ENCODE measurements at places on chromosomes 16 and 17.

DNA sequence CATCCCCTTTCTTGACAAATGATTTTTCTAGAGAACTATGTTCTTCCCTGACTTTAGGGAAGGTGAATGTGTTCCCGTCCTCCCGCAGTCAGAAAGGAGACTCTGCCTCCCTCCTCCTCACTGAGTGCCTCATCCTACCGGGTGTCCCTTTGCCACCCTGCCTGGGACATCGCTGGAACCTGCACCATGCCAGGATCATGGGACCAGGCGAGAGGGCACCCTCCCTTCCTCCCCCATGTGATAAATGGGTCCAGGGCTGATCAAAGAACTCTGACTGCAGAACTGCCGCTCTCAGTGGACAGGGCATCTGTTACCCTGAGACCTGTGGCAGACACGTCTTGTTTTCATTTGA is 7.4 kb downstream of the NAT9 start:
- no peak for ATAC-seq

- no peak for ATAC-seq
These were observed 17.1 kb downstream of the MYO1C start for GRCh38 chr17:1475321-1475854.

- no peak for ATAC-seq
These were observed 53.9 kb downstream of the USP22 start for GRCh38 chr17:20988896-20989295.

DNA sequence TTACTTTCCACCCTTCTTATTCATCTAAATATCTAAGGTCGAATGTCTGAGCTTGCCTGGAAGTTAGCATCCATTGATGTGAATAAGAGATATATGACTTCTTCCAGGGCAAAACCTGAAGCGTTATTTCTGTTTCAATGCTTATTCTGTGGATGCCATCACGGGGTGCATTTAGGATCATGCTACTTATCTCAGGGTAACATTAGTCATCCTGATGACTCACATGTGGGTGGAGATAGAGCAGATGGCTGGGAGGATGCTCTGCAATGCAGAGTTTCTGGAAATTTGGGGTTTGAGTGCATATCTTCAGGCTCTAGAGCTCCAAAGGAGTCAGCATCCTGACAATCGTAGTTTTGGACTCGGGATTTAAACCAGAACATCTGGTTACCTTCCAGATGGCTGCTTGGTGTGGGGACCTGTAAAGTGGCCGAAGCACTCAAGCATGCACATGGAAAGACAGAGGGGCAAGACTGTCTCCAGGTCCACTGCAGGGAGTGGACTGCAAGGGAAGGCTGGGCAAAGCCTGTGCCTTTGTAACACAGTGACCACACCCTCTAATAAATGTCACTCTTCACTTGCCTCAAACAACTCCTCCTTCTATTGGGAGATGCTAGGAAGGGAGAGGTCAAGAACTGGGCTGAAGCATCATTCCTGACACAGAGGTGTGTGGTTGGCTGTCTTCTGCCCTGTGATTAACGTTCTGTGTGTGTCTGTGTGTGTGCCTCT is 175.2 kb upstream of the SALL1 start:
- ATAC-seq, result no peak

GRCh38 chr16:67000384-67001351 is 12.3 kb downstream of the CES4A start:
- peak; percentile 79 for ATAC-seq

- ATAC-seq, result no peak
These were observed 26.6 kb downstream of the PIPOX start for GRCh38 chr17:29069526-29070041.

GRCh38 chr17:65356536-65356935 is 204.9 kb downstream of the AXIN2 start:
- no peak for ATAC-seq

- ATAC-seq, result no peak
These were observed 10.5 kb downstream of the PDILT start for GRCh38 chr16:20393801-20394577.

DNA sequence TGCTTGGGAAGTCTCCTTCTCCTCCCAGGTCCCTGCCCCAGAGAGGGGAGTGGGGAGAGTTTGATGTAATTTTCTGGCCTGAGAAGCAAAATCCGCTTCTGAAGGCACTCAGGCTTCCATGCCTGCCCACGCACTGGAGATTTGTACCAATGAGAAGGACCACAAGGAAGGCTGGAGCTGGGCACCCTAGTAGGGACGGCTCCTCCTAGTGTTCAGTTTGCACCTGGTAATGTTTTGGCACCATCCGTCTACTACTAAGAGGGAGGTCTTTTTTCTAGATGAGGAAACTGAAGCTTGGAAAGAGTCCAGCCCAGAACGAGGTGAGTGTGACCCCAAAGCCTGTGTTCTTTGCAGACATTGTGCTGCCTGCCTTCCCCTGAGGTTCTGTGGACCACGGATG is 83.6 kb upstream of the NLRP1 start:
- ATAC-seq, result no peak

DNA sequence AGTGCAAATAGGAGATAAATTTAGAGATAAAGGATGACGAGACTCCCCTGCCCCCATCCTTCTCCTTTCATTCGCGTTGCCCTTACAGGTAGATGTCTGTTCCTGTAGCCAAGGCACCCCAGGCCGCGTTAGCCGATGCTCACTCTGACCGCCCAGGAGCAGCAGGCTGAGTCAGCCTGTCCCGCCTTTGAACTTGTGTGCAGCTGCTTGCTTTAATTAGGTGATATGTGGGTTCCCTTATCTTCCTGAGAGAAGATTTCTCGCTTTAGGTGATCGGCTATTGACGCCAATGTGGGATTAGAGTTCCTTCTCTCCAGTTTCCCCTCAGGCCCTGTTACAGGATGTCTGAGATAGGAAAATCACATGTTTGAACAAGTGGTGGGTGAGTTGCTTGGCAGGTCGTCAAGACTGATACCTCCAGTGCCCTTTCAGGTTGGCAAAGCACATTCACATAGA is 119.5 kb downstream of the MSI2 start:
- no peak for ATAC-seq

- no peak for ATAC-seq
These were observed 126.7 kb upstream of the FOXF1 start for GRCh38 chr16:86383488-86384262.

GRCh38 chr16:81523387-81524115 is 78.9 kb downstream of the CMIP start:
- no peak for ATAC-seq

GRCh38 chr16:82033006-82033405 is 2.0 kb upstream of the HSD17B2 start:
- no peak for ATAC-seq

DNA sequence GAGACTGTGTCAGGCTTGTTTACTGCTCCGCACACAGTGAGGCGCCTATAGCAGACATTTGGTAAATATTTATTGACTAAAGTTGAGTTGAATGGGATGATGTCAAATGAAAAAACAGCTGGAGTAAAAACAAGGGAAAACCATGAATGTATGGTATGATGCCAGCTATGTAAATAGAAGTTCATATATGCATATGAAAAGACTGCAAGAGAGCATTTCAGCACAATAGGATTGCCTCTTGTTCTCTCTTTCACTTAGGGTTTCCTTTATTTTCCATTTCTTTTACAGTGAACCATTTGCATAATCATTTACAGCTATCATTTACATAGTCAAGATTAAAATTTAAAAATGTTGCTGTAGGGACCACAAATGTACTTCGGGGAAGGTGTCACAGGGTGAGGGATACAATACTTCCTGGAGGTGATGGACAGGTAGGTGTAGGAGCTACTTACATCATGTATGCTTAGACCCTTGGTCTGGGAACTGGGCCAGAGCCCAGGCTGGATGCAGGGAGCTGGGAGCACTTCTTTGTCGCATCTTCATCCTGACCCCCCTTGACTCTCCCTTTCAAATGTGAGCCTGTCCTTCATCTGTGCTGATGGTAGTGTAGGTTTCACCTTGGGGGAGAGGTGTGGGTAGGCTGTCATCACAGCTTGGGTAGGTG is 113.3 kb downstream of the UTP18 start:
- ATAC-seq, result no peak

- ATAC-seq, result peak; percentile 89
These were observed 12.7 kb upstream of the STAC2 start for GRCh38 chr17:39238311-39238972.

- peak; percentile 40 for ATAC-seq
These were observed 79.1 kb downstream of the C17orf67 start for GRCh38 chr17:56754523-56755208.

DNA sequence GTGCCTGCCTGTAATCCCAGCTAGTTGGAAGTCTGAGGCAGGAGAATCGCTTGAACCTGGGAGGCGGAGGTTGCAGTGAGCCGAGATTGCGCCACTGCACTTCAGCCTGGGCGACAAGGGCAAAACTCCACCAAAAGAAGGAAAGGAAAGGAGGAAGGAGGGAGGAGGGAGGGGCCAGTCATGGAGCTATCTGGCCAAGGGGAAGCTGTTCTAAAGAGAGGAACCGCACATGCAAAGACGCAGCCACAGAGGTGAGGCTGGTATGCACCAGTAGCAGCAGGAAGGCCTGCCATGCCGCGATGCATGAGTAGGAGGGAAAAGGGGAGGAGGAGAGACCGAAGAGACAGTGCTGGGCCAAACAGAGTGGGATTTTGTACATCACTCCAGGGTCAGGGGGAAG is 35.9 kb downstream of the HSBP1 start:
- ATAC-seq, result no peak

GRCh38 chr17:32835291-32835761 is 41.6 kb downstream of the MYO1D start:
- no peak for ATAC-seq

- ATAC-seq, result no peak
These were observed 69.9 kb downstream of the FTO start for GRCh38 chr16:53773881-53774280.

- ATAC-seq, result no peak
These were observed 41.0 kb downstream of the STAT3 start for GRCh38 chr17:42347198-42347597.

GRCh38 chr16:56921571-56921970 is 10.4 kb upstream of the HERPUD1 start:
- no peak for ATAC-seq

GRCh38 chr17:76124582-76125390 is 16.3 kb downstream of the FOXJ1 start:
- no peak for ATAC-seq

DNA sequence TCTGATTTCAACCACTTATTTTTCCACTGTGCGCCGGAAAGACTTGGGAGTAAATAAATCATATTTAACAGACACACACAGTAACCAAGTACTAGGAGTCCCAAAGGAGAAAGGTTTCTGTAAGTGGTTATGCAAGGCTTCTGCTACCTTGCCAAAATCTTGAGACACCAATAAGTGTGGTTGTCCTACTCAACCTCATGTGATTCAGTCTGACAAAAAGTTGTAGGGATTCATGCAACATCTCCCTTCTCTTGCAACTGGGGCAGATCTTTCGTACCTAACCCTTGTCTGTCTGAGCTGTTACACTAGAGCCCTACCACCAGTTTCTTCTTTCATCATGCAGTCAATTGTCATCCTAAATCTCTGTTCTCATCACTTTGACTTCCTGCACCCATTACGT is 69.9 kb upstream of the NUDT7 start:
- no peak for ATAC-seq

DNA sequence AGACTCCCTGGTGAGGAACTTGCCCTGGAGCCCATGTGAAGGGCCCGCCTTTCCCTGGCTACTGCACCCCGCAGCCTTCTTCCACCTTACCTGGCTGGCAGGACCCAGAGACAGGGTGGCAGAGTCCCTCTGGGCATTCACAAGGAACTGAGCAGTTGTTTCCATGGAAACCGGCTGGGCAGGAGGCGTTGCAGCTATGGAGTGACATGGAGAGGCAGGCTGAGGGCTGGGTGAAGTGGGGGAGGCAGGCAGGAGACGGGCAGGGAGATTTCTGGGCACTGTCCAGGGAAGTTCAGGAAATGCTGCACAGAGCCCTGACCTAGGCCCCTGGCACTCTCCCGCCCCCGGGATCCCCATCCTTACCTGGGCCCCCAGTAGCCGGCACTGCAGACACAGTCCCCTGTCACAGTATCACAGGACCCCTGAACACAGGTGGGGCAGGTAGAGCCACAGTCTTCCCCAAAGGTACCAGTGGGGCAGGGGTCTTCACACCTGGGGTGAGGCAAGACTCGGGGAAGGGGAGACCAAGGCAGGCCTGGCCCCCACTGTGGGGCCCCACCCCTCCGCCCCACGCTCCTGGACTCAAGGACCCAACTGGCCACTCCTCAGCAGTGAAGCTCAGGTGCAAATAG is 5.9 kb downstream of the SCARF1 start:
- no peak for ATAC-seq

DNA sequence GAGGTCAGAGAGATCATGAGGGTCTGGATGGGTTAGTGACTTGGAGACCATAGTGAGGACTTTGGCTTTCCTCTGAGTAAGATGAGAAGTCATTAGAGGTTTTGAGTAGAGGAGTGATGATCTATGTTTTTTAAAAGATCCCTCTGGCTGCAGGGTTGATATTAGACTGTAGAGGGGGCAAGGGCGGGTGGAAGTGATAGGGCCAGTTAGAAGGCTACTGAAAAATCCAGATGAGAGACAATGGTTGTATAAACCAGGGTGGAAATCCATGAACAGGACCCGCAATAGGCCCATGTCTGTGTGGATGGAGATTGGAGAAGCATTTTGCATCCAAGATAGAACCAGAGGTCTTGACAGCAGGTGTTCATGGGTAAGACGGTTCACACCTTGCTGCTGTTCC is 9.8 kb downstream of the ITGAL start:
- ATAC-seq, result peak; percentile 68

- no peak for ATAC-seq
These were observed 36.7 kb downstream of the PLXDC1 start for GRCh38 chr17:39114723-39115122.

DNA sequence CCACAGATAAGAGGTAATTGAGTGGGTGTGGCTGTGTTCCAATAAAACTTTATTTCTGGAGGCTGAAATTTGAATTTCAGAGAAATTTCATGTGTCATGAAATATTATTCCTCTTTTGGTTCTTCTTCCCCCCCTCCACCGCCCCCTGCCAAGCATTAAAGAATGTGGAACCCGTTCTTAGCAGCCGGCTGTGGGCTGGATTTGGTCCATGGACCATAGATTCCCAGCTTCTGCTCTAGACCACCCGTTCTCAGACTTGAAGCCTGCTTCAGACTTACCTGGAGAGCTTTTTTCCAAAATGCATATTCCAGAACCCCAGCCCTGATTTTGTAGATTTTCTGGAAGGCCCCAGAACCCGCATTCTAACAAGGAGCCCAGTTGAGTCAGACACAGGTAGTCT is 15.1 kb upstream of the LASP1NB start:
- ATAC-seq, result no peak

GRCh38 chr16:27240948-27241531 is 27.5 kb downstream of the NSMCE1 start:
- ATAC-seq, result no peak

DNA sequence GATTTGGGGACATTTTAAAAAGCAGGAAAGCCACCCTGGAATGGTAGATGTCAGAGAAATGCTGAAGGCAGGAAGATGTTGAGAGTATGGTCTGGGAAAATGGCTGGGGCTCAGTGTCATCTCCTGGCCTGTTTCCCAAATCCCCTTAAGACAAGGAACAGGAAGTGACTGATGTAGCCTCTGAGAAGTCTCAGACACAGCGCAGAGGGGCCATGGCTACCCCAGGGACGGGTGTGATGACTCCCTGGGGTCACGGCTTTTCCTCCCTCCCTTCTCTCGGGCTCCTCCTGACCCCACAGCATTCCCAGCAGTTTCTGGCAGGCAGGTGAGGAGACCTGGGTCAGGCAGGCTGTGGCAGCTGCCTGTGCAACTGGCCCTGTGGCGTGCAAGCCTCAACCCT is 45.4 kb downstream of the RAP1GAP2 start:
- ATAC-seq, result no peak
